ENCODE measurements at places on chromosomes 6 and 20. TPM values are rescaled to one million over a fixed set of nuclear protein-coding genes. Genes with fewer than 3 reads are reported as not detected.

The CYP24A1 gene
- not detected for polyA plus RNA-seq

The STMN3 gene
- 1.0 TPM for polyA plus RNA-seq

The SPTLC3 gene
- not detected for polyA plus RNA-seq

The IFT52 gene
- polyA plus RNA-seq: 30.5 TPM

The SAMD3 gene
- polyA plus RNA-seq: not detected

The SIM1 gene
- polyA plus RNA-seq: not detected

The PTK7 gene
- 2.9 TPM for polyA plus RNA-seq

The EPB41L1 gene
- 0.76 TPM for polyA plus RNA-seq

The HELZ2 gene
- 2.1 TPM for polyA plus RNA-seq

The POPDC3 gene
- not detected for polyA plus RNA-seq

The SLC22A1 gene
- polyA plus RNA-seq: not detected

The OR2H2 gene
- not detected for polyA plus RNA-seq

The CCDC170 gene
- not detected for polyA plus RNA-seq

The NUDT3 gene
- 12.5 TPM for polyA plus RNA-seq

The PERP gene
- 2.4 TPM for polyA plus RNA-seq

The HLA-DOA gene
- 47.6 TPM for polyA plus RNA-seq

The RXRB gene
- polyA plus RNA-seq: 19.8 TPM

The LINC00237 gene
- polyA plus RNA-seq: not detected
